ENCODE measurements at places on chromosomes 1 and 21.

GRCh38 chr1:232737917-232738316, 67.3 kb upstream of the MAP10 start:
- DNase-seq, result no peak

GRCh38 chr1:186194107-186194756, 180.8 kb downstream of the TPR start:
- DNase-seq, result no peak

- no peak for DNase-seq
Observed at GRCh38 chr1:27138368-27138767, 16.6 kb downstream of the SLC9A1 start.

GRCh38 chr21:40053007-40053406, 185.8 kb downstream of the PCP4 start:
- DNase-seq, result no peak

- DNase-seq, result no peak
Observed at GRCh38 chr21:43376478-43376882, 50.5 kb downstream of the SIK1 start.

- DNase-seq, result no peak
Observed at GRCh38 chr1:6491966-6492365, 499 bp upstream of the PLEKHG5 start.

DNA sequence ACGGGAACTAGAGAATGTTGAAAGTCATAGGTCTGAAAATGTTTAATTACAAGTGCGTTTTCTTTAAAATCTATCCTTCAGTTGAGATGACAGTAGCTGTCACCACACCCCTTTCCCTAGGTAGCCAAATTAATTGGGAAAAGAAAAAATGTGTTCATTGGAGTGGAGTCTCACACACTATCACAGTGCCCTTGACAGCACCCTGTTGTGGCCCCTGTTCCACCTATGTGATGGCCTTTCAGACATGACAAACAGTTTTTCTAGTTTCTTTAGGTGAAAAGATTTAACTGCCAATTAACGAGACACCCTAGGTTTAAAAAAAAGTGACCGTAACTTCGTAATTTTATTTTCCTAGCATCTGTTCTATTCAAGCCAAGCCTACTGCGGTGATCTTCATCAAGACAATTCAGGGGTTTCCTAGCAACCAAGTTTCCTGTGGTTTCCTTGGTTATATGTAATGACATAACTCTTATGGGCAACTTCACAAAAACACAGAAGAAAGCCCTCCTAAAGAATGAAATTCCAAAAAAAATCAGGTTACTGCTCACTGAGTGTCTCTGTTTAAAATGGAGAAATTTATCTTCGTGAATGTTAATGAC, 298.3 kb downstream of the PDE4B start:
- DNase-seq, result no peak

Measured in T follicular helper cell (primary cell).